Hair follicle dermal papilla cell (primary cell): ENCODE measurements at places on chromosomes 1 and 21. TPM values are rescaled to one million over a fixed set of nuclear protein-coding genes. Genes with fewer than 3 reads are reported as not detected.

The SIM2 gene
- total RNA-seq = 0.24 and 7.3 TPM in 2 replicates

The CD34 gene
- total RNA-seq = 1.2 and 1.9 TPM in 2 replicates

The TRIM63 gene
- total RNA-seq = not detected in 2 replicates

The PGBD5 gene
- 0.12 and 0.16 TPM in 2 replicates for total RNA-seq

The OR2L13 gene
- 0.16 TPM in 1 of 2 replicates, not detected in the other for total RNA-seq

The ELF3 gene
- total RNA-seq = 0.49 and 0.81 TPM in 2 replicates

The KCNA3 gene
- 0.16 and 0.36 TPM in 2 replicates for total RNA-seq

The RBM15 gene
- 43.1 and 49.3 TPM in 2 replicates for total RNA-seq

The LAPTM5 gene
- total RNA-seq = 0.97 TPM in 2 replicates

The KLHDC8A gene
- not detected in 2 replicates for total RNA-seq
